ENCODE measurements at places on chromosomes 4 and X. TPM values are rescaled to one million over a fixed set of nuclear protein-coding genes. Genes with fewer than 3 reads are reported as not detected.

GABRB1 gene
- 0.76 TPM for total RNA-seq

COX18 gene
- total RNA-seq = 28.5 TPM

SULT1B1 gene
- 0.27 TPM for total RNA-seq

USP51 gene
- 0.57 TPM for total RNA-seq

PPA2 gene
- 91.6 TPM for total RNA-seq

ANAPC10 gene
- 31.7 TPM for total RNA-seq

BEND2 gene
- total RNA-seq = not detected

GASK1B gene
- not detected for total RNA-seq

STX18 gene
- 26.0 TPM for total RNA-seq

LGI2 gene
- total RNA-seq = 0.67 TPM

AMELX gene
- not detected for total RNA-seq

- no peak for DNase-seq
Observed at GRCh38 chrX:16851421-16851820, 18.7 kb downstream of the RBBP7 start.

DNA sequence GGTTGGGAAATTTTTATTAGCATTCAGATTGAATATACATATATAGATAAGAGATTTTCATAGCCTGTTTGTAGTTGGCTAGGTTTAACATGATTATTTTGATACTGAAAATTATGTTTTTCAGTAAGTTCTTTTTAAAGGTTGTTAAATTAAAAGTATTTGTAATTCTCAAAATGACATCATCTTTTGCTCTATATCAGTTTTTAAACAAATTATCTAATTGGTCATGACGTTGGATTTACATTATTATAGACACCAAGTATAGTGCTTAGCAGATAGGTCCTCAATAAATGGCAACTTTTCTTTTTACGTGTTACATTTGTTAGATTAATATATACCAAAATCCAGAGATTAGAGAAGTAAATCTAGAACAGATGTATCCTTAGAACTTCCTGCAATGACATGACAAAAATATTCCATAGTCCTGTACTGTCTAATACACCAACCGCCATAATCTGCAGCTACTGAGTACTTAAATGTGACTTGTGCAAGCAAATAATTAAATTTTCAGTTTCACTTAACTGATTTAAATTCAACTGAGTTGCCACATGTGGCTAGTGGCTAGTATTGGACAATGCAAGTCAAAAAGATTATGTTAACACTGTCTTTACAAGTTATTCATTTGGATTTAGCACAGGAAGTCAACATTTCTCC is 1613.1 kb upstream of the TENM3 start:
- DNase-seq = no peak

- DNase-seq = peak; percentile 32
Observed at GRCh38 chr4:104747635-104748034, 252.9 kb upstream of the CXXC4 start.

DNA sequence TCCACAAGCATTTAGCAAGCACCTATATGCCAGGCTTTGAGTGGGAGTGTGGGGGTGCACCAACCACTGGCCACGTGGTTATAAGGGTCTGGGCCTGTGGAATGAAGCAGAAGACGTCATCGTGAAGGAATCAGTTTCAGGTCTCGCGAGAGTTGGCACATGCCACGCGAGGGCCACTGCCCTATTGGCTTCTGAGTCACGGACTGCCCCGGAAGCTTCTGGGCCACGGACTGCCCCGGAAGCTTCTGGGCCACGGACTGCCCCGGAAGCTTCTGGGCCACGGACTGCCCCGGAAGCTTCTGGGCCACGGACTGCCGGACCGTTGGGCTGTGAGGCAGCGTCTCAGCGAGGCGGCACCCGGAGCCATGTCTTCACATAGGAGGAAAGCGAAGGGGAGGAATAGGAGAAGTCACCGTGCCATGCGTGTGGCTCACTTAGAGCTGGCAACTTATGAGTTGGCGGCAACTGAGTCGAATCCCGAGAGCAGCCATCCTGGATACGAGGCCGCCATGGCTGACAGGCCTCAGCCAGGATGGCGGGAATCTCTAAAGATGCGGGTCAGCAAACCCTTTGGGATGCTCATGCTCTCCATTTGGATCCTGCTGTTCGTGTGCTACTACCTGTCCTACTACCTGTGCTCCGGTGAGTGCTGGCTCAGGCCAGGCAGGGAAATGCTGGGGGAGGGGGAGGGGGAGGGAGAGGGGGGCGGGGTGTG is at the start of gene FMR1NB:
FMR1NB (plus strand) TSS at position 300 of the 715 bp plus-strand sequence; CDS start at position 366, 66 bp downstream.
- DNase-seq = no peak

- peak; percentile 12 for DNase-seq
Observed at GRCh38 chrX:121308276-121308805, 260.9 kb downstream of the GLUD2 start.

DNA sequence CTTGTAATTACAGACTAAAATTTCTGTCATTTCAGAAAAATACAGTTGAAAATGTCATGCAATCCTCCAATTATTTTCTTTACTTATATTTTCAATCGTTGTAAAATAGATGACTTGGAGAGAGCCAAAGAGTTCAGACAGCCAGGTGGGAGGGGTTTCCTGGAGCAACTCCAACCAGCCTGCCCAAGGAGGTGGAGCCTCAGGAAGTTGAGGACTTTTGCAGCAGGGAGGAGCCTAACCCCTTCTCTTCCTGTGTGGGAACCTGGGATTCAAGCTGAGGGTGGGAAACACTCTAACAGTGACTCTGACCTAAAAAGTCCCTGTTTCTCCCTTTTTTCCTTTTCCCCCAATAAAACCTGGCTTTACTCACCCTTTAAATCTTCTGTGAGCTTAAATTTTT is 72.2 kb upstream of the GABRG1 start:
- peak; percentile 41 for DNase-seq

DNA sequence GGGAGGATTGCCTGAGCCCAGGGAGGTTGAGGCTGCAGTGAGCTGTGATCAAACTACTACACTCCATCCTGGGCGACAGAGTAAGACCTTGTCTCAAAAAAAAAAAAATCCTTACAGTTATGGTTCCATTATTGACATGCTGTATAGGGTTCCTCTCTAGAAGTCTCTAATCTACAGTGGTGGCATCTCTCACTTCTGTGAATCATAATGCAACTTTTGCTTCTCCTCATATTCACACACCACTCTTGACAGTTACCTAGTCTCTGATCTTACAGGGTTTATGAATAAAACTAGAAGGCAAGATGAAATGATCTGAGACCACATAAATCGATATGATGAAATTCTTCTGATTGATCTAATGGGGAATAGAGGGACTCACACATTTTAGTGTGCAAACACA is 40.6 kb downstream of the DOCK11 start:
- no peak for DNase-seq

DNA sequence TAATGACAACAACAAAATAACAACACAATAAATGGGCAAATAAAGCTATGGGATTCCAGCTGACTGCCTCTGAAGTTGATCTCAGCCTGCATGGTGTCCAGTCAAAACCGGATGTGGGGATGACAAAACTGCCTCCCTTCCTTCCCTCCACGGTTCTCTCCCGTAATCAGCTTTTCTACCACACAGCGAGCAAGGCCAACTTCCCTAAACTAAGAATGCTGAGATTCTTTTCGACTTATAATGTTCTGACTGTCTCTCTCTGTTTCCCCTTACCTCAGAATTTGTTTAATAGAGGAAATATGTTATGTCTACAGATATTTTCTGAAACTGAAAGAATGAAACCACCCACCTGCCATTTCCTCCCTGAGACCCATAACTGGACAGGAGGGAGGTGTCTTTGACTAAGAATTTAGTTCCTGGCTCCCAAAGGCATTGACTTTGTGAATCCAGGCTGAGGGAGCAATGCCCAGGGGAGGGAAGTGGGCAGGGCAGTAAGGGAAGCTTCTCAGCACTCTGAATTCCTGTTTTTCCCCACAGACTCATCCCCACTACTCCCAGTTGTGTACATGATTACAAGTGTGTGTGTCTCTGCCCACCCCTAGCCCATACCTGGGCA is 1.0 kb upstream of the TLR1 start:
- peak; percentile 36 for DNase-seq

DNA sequence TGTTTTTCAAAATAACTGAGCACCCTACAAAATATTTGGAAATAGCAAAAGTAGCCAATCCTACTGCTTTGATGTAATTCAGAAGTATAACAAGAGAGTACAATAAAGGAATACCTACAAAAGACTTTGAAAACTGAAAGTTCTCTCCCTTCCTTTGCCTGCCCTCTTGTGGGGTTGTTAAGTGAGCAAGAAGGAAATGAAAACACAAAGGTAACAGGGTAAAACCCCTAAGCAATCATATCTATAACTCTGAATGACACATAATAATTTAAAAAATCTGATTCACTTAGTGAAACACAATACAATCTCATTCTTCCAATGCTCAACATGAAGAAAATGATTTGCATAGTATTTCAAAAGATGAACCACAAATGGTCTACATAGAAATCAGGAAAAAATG is 98.2 kb downstream of the FRYL start:
- DNase-seq = peak; percentile 12

- no peak for DNase-seq
Observed at GRCh38 chr4:107906458-107907100, 24.8 kb upstream of the CYP2U1 start.

GRCh38 chr4:169128902-169129301 is 118.8 kb upstream of the CBR4 start:
- no peak for DNase-seq

- peak; percentile 48 for DNase-seq
Observed at GRCh38 chr4:95693594-95693993, 144.8 kb upstream of the UNC5C start.

DNA sequence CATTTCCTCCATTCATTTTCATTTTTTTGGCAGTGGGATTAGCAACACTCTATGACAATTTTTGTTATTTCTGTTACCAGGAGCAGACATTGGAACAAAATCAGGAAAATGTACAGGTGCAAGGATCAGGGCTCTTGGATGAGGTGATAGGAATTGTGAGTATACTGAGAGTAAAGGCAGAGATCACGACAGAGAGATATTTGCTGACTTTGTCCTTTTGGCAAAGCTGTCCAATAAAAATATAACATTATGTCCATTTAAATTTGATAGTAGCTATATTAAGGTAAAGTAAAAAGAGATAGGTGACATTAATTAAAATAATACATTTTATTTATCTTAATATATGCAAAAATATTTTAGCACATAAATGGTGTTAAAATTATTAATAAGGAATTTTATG is 373.1 kb upstream of the GNPDA2 start:
- DNase-seq = no peak

DNA sequence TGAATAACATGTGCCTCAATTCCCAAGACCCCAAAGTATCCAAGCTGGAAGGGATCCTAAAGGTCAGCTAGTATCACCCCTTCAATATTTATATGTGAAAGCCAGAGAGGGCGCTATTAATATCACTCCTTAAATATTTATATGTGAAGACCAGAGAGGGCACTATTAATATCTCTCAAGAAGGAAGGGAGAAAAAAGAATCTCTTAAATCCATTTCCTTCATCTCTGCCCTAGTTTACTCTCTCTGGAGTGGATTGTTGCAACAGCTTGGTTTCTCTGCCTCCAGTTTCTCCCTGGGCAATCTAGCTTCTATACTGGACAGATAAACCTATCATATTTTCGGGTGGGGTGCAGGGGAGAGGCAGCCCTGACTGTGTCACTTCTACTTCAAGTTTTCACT is 31.6 kb upstream of the MSN start:
- no peak for DNase-seq

DNA sequence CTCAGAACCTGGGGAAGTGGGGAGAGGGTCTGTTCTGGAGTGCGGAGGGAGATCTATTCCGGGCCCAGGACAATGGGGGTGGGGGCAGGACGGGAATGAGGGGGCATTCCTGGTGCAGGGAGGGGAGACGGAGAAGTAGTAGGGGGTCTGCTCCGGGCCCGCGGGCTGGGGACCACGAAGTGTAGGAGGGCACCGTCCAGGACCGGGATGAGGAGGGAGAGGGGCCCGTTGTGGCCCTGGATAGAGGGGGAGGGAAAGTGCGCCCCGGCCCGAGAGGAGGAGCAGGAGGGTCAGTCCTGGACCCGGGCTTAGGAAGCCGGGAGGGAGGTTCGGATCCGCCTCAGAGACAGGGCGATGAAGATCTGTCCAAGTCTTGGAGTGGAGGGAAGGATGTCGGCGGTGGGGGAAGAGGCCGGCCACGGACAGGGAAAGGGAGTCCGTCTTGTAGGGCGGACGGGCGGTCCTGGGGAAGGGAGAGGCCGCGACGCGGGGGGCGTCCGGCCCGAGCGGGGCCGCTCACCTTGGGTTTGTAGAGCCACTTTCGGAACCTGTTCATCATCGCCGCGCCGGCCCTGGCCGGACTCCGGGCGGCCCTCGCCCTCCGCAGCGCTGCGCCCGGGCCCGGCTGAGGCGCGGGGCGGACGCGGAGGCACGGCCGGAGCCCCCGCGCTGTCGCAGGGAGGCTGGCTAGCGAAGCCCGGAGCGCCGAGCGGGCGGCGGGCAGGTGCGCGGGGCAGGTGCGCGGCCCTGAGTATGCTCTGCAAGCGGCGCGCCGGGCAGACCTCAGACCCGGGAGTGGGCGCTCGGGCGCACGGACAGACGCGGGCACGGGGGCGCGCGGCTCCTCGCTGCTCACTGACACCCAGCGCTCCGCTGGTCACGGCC is at the start of gene ZFYVE28:
ZFYVE28 (minus strand) TSS at position 881 of the 885 bp plus-strand sequence; CDS start at position 559, 322 bp downstream.
- DNase-seq = no peak
